Activated CD4-positive, alpha-beta T cell treated with anti-CD3 and anti-CD28 coated beads for 1 hour (primary cell): ENCODE measurements at places on chromosomes 16 and 17.

DNA sequence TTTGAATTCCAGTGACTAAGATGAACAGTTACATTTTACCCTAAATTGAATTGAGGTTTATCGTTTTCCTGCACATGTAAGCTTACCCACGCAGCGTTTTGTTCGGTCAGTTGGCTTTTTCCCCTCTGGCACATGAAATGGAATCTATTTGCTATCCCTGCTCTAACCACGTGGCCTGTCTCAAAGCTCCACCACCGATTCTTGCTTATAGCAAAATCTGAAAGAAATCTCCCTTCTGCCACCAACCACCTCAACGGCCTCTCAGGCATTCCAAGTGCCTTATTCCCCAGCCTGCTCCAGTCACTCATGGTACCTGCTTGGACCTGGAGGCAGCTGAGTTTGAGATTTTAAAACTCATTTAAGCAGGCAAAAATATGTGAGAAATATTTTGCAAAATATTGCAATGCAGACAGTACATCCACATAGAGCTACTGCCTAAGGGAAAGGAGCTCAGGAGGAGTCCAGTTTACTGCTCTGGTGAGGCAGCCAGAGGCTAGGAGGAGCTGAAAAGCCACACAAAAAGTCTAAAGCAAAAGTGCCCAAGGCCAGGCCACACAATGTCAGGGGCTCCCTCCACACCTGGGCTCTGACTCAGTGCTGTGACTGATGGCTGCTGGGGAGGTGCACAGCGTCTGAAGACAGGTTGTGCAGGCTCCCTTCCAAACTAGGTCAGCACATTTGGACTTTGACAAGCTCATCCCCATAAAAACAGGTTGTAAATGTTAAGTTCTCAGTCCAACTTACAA is 26.4 kb downstream of the ARHGAP17 start:
- no peak for DNase-seq

DNA sequence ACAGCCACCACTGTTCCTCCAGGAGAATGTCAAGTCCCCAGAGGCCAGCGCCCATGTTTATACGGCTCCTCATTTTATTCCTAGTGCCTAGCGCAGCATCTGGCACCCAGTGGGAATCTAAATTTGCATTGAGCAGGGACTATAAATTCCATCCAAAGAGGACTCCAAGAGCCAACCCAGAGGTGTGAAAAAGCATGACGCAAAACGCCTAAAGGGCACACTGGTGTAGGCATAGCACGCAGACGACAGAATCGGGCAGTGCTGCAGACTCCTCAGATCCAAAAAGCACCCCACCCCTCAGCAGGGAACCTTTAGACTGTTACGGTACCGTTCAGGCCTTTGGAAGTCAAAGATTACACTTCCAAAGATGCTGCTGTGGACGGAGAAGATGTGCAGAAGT is 19.5 kb downstream of the TEKT5 start:
- DNase-seq = no peak

DNA sequence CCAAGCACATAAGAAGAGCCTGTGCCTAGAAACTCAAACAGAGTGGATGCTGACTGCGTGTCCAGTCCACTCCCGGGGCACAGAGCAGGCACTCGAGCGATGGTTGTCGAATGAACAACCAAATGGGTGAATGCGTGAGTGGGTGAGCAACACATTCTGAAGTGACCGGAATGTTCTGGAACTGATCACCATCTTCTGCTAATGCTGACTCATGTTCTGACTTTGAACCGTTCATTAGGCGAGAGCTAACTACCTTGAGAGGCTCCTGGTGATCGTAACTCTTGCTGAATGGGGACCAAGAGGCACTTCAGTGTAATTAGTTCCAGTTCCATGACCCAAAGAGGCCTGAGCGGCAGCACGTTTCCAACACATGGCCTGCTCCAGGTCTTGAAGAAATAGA is 37.9 kb downstream of the IRF8 start:
- DNase-seq = no peak

- DNase-seq = no peak
Observed at GRCh38 chr17:81646869-81647600, 9.3 kb downstream of the PDE6G start.

GRCh38 chr17:43316522-43317142 is 82.2 kb upstream of the ARL4D start:
- no peak for DNase-seq

DNA sequence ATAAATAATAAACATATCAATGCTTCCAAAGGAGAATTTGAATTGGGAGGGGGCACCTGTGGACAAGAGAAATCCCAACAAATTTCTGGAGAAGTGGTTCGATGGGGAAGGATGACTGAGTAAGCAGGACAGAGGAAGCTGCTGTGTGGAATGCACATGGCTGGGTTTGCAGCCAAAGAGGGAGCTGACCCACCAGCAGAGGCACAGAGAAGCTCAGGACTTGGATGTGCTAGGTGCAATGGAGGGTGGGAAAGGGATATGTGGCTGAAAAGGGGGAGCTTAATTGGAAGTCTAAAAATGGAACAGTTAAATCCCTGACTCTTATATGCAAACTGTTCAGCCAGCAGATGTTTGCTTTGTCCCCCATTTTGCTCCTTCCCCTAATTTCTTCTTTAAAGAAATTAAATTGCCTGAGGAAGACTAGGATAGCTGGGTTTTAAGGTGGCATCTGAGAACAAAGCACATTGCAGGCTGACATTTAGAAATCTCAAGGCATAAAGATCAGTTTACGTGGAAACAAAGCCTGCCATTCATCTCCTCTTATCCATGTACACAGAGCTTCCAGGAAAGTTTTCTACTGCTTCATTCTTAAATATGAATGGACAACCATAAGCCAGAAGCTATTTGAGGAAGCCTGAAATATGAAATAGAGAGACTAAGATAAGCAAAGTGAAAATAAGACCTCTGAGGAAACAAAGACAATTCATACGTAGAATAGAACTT is 23.0 kb upstream of the TNS4 start:
- no peak for DNase-seq

GRCh38 chr17:69050999-69051775 is 9.5 kb downstream of the ABCA9 start:
- DNase-seq = no peak

- no peak for DNase-seq
Observed at GRCh38 chr16:50741225-50741780, 583 bp upstream of the CYLD start.

GRCh38 chr16:74726716-74727115 is 26.1 kb upstream of the MLKL start:
- no peak for DNase-seq

DNA sequence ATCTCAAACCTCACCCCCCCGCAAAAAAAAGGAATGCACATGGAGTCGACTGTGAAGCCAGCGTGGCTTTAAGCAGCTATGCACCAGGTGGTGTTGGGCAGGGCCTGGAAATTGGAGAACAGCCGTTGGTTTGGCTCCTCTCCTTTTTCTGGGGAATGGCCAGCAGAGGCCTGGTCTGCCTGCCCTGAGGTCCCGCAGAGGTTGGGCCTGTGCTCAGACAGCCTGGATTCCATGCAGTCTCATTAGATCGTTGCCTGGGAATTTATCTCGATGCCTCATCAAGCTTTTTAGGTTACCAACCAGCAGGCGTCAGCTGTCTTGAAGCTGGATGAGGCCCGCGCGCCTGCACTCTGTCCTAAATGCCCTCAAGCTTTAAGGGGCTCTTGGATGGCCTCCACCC is 9.8 kb downstream of the SLC12A3 start:
- no peak for DNase-seq

DNA sequence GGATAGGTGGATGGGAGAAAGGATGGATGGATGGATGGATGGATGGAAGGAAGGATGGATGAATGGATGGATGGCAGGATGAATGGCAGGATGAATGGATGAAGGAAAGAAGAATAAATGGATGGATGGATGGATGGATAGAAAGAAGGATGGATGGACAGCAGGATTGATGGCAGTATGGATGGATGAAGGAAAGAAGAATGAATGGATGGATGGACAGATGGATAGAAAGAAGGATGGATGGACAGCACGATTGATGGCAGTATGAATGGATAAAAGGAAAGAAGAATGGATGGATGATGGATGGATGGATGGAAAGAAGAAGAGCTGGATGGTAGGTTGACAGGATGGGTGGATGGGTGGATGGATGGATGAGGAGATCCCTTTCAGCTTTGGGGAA is 9.2 kb upstream of the MYH10 start:
- DNase-seq = no peak

- DNase-seq = no peak
Observed at GRCh38 chr16:80985611-80986010, 21.1 kb downstream of the CMC2 start.

GRCh38 chr16:1434644-1435592 is 4.0 kb downstream of the PERCC1 start:
- DNase-seq = no peak

DNA sequence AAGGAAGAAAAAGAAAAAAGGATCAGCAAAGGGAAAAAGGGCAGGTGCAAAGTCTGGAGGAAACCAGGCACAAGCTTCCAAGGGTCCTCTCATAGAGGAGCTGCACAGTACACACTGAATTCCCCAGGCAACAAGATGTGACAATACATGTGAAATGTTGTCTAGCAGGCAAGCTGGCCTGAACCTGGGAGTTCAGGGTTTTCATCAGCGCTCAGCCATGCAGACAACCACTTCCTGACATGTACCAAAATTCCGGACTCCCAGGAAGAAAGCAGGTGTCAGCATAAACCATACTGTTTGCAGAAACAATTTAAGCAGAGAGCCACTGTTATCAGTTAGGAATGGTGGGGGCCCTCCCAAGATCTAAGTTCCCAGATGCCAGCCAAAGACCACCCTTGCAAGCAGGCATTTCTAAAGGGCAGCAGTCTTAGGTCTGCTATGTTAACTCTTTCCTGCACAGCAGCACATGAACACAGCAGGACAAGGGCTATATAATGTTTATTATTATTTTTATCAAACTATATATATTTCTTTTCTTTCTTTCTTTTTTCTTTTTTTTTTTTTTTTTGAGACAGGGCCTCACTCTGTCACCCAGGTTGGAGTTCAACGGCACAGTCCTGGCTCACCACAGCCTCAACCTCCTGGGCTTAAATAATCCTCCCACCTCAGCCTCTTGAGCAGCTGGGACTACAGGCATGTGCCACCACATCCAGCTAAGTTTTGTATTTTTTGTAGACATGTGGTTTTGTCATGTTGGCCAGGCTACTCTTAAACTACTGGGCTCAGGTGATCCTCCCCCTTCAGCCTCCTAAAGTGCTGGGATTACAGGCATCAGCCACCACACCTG is 10.1 kb downstream of the TK2 start:
- DNase-seq = no peak

DNA sequence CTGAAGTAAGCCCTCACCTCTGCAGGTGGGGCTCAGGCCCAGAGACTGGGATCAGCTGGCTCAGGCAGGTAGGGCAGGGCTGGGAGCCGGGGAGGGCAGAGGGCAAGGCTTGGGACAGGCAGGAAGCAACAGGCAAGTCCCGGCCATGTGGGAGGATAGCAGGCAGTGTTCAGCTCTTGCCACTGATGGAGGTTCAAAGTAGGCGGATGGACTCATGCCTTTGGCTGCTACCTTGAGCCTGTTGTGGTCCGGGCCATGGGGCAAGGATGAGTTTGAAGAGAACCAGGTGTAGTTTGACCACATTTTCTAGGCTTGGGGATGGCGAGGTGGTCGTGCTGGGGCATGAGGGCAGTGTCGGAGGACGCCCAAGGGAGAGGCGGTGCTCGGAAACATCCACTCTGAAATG is 2.7 kb downstream of the PRCD start:
- DNase-seq = no peak

GRCh38 chr16:2208308-2208707 is 2.4 kb downstream of the BRICD5 start:
- no peak for DNase-seq

DNA sequence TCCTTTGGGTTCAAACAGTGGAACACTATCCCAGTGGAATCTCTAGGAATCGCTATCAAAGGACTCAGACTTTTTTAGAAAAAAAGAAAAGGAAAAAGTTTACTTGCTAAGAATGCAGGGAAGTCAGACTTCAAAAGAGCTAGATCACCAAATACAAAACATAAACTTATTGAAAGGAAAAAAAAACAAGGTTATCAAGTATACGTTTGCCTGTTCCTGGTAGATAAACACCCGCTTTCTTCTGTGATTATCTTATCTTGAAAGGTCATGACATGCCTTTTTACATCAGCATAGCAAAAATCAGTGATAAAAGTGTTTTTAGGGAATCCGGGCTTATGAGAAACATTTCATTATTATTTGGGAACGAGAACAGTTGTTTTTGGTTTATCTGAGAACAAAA is 129.3 kb upstream of the TMEM97 start:
- no peak for DNase-seq

DNA sequence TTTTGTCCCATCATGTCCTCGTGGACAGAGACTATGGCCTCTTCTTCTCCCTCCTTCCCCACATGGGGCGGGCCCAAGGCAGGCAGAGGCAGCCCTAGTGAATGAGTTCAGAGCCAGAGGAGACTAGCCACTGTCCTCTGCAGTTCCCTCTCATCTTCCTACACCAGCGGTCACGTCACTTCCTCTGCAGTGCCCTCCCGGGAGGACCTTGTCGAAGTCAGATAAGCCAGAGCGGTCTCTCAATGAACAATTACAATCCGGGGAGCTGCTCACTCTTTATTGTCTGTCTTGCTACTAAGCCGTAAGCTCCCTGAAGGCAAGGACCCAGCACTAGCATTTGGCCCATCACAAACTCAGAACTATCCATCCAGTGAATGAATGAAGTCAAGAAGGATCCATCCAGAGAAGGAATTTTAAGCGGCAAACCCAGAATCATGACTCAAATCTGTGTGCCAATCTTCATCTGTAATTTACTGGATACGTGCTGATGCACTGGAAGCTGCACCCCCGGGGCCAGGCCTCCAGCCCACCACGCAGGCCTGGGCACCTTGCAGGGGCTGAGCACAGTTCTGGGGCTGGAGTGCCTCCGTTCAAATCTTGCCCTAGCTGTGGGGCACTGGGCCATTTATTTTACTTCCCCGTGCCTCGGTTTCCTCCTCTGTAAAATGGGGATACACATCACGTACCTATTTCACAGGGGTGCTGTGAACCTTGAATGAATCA is 18.1 kb downstream of the ZNF423 start:
- DNase-seq = no peak

DNA sequence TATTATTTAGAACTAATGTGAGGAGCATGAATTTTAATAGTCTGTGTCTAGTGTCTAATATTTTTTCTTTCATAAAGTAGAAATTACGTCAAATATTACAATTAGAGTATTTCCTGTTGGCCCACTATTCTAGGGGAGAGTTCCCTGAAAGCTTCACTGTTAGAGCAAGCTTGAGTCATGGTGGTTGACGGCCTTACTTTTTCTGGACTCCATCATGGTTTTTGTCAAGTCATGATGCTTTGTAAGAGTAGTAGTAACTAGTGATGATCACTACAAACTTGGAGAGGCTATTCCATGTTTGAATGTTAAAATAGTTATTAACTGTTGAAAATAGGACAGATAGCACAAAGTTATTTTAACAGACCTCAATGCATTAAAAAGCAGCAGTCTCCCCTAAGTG is 1.7 kb downstream of the PSMD11 start:
- no peak for DNase-seq

- no peak for DNase-seq
Observed at GRCh38 chr17:14827396-14827919, 437.7 kb downstream of the PMP22 start.

- DNase-seq = no peak
Observed at GRCh38 chr16:49324703-49325102, 43.1 kb upstream of the CBLN1 start.

GRCh38 chr17:15039366-15039765 is 225.8 kb downstream of the PMP22 start:
- no peak for DNase-seq
